ENCODE measurements at places on chromosomes 6 and 20. TPM values are rescaled to one million over a fixed set of nuclear protein-coding genes. Genes with fewer than 3 reads are reported as not detected.

DNA sequence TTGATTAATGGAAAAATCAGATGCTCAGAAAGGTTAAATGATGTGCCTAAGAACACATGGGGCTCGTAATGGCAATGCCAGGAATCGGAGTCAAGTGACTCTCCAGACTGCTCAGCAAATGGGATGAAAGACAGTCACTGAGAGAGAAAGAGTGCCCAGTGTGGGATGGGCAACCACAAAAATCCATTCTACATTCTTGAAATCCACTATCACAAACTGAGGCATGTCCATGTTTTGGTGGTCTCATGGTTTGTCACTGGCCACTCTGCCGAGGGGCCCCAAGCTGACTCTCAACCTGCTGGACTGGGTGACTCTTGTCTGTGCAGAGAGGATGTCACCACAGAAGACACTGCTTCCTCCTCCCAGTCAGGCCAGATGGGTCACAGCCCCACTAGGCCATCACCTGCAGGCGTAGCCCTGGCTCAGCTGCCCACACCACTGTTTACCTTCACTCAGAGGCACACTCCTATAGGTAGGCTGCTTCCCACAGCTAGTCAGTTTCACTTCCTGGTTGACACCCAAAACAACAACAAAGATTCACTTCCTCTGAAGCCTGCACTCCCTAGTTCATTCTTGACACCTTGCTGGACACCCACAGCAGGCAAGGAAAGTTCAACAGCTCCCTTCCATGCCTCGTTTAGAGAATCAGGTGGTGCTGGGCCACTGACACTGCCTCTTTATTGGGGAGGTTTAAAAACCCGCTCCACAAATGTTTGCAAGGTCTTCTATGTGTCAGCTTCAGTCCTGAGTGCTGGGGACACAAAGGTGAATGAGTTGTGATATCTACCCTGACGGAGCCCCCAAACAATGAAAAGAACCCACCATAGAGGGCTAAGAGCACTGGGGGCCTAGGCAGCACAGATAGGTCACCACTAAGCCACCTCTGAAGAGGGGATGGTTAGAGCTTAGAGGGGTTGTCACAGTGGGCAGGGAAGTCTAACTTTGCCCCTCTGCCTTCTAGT lies 21.7 kb downstream of the MAP1LC3A start:
- DNase-seq: no peak

DNA sequence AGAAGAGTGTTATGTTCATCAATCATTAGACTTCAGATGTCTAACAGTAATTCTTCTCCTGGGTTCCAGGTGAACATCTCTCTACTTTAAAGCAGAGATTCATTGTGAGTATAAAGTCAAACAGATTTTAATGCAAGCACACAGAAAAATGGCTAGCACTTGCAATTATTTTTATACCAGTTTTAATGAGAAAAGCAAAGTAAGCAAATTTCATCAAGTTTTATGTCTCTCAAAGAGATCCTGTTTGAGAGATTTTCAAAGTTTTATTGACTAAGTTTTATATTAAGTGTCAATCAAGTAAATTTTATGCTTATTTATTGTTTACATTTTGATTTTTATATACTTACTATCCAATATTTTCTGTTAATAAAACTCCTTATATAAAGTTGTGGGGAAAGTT lies 1628.5 kb downstream of the HACE1 start:
- DNase-seq: no peak

GRCh38 chr6:87297119-87297518 lies 25.3 kb upstream of the SMIM8 start:
- no peak for DNase-seq

DNA sequence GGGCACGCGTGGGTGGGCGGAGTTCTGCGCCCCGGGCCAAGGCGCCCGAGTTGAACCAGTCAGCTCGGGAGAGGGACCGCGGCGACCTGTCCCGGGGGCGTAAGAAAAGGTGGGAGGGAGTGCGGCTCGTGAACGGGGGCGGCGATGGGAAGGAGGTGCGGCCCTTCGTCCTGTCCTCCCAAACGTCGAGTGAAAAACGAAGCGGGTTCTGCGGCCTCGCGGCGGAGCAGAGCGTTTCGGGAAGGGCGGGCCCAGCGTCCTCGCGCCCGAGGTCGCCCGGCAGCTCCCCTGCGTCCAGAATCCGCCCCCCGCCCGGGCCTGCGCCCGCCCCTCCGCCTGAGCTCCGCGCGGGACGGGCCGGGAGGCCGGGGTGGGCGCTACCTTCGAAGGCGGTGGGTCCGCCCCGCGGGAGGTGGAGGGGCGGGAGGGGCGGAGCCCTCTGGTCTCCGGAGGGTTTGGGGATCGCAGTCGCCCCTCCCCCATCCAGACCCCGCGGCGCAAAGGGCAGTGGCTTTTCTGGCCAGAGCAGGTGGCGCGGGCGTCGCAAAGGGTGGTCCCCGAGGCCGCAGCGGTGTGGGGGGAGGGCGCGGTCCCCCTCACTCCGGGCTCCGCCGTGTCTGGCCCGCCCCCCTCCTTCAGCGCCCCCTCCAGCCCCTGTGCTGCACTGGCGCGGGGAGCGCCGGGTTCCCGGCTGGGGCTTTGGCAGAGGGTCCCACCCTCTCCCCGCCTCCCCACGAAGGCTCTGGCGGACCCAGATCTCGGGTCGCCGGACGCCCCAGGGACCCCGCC lies 838 bp downstream of the STMN3 start:
- no peak for DNase-seq

GRCh38 chr6:128696691-128697689 lies 176.6 kb upstream of the PTPRK start:
- DNase-seq: peak; percentile 41

DNA sequence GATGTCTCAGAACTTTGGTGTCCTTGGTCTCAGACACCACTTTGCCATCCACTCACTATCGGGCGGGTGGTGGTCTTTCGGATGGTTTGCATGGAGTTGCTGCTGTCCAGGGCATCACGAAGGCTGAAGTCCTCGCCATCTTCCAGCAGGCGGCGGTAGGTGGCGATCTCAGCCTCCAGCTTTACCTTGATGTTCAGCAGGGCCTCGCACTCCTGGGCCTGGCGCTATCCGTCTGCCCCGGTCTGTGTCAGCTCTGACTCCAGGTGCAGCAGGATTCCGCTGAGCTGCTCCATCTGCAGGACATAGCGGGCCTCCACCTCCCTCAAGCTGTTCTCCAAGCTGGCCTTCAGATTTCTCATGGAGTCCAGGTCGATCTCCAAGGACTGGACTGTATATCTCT lies 36.0 kb downstream of the ZNF311 start:
- no peak for DNase-seq

DNA sequence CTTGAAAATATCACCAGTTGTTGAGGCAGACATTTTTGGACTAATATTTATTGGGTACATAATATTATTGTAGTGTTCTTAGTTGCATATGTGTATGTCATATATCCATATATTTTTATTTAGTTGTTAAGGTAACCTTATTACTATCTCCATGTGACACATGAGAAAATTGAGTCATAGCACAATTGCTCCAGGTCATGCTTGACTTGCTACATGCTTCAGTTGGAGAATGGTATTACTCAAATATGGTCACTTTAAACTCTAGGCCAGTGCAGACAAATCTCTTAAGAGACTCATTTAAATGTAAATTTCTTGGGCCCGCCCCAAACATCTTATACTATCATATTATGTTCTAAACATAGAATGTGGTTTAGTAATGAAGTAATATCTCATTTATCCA lies 246.1 kb downstream of the RIMS1 start:
- DNase-seq: no peak

GRCh38 chr6:34745277-34746103 lies 11.8 kb upstream of the SNRPC start:
- peak; percentile 50 for DNase-seq

Gene OPRM1
- not detected for total RNA-seq

Gene CCDC167
- 16.8 TPM for total RNA-seq

All from lung microvascular endothelial cell (primary cell).